ENCODE measurements at places on chromosomes 11 and 22.

DNA sequence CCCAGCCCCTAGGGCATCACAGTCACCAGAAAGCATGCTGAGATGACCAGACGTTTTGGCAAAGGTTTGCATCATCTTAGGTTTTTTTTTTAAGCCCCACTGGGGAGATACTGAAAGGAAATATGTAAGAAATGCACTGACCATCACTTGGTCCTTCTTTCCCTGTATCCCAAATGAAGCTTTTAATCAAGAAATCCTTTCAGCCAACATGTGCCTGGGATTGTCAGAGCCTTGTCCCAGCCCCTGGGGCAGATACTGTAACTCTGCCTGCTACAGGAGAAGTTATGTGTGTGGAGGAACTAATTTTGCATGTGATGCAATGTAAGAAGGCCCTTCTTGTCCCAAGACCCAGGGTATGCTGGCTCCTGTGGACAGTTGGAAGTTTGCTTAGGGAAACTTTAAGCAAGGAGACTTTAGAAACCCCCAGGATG lies 65.6 kb downstream of the PPFIBP2 start:
- DNase-seq = no peak

- no peak for DNase-seq
These were observed 53.0 kb downstream of the RASSF10 start for GRCh38 chr11:13062115-13062514.

- no peak for DNase-seq
These were observed 12.9 kb upstream of the FAT3 start for GRCh38 chr11:92211576-92212167.

DNA sequence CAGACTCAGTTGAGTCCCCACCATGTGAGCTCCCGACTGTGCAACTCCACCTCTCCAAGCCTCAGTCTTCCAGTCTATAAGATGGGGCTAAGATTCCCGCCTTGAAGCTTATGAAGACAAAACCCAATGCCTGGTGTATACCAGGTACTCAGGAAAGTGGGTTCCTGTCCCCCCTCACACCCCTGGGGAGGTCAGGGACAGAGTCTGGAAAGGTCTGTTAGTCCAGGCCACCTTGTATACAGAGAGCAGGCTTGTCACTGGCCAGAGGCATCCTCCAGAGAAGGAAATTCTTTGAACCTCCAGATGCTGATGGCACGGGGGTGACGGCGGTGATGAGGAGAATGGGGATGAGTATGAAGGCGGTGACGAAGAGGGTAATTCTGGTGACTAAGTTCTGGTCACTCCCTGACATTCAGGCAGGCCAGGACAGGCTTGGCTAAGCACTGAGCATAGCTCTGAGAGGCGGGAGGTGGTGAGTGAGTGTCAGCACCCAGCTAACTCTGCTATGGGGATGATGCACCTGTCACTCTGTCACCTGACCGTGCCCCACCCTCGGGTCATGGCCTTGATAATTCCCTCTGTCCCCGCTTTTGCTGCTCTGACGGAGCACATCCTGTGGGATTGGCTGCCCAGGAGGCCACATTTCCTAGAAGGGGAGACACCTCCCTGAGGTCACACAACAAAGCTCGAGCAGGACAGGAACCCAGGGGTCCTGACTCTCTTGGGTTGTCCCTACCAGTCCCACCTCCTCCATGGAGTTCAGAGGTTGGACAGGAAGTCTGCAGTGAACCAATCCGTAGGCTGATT lies 30.9 kb upstream of the CSNK1E start:
- peak; percentile 86 for DNase-seq

GRCh38 chr11:17240780-17241179 lies 33.0 kb upstream of the PIK3C2A start:
- no peak for DNase-seq

GRCh38 chr22:46432164-46433068 lies 96.9 kb downstream of the TRMU start:
- no peak for DNase-seq

DNA sequence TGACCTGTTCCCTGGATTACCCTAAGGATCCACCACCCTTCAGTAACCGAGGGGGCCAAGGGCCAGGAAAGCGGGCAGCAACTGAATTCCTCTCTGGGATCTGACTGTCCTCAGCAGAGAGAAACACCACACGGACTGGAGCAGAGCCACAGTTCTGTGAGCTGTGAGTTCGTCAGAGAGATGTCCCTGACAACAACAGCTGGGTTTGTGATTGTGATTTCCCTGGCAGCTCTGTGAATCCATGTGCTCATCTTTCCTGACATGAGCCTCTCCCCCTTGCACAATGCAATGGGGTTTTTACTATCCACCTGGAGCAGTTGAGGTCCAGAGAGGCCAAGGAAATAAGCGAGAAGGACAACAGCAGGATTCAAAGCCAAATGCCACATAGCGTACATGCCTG lies 69.4 kb upstream of the AMPD3 start:
- peak; percentile 72 for DNase-seq

- DNase-seq = peak; percentile 51
These were observed 14.1 kb downstream of the MIAT start for GRCh38 chr22:26671317-26672059.

GRCh38 chr11:43898574-43898973 lies 17.9 kb downstream of the ALKBH3 start:
- DNase-seq = no peak

- no peak for DNase-seq
These were observed 56.1 kb downstream of the HSD17B12 start for GRCh38 chr11:43736502-43737200.

DNA sequence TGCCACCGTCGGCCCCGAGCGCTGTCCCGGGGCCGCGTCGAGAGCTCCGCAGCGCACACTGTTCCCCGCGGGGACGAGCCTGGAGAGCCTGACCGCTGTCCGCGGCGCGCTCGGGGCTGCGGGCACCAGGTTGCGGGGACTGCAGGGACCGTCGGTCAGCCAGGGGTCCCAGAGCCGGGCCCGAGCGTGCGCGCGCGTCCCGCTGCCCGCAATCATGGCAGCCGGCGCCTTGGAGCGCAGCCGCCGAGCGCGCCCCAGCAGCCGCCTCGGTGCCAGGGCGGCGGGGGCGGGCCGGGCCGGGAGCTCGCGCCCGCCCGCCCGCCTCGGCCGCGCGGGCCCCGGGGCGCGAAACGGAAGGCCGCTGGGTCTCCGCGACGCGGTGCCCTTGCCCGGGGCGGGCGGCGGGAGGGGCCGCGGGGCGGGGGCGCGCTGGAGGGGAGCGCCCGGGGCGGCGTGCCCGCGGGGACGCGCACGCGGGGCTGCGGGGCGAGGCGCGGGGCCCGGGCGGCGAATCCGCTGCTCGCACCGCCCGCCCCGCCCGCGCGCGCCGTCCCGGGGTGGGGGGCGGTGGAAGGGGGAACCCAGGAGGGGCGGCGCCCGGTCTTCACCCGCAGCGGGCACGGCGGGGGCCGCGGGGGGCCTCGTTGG lies 79.4 kb upstream of the PPARA start:
- DNase-seq = no peak

DNA sequence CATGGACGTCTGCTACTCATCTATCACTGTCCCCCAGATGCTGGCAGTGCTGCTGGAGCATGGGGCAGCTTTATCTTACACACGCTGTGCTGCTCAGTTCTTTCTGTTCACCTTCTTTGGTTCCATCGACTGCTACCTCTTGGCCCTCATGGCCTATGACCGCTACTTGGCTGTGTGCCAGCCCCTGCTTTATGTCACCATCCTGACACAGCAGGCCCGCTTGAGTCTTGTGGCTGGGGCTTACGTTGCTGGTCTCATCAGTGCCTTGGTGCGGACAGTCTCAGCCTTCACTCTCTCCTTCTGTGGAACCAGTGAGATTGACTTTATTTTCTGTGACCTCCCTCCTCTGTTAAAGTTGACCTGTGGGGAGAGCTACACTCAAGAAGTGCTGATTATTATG lies 9.2 kb upstream of the OR9Q2 start:
- no peak for DNase-seq

DNA sequence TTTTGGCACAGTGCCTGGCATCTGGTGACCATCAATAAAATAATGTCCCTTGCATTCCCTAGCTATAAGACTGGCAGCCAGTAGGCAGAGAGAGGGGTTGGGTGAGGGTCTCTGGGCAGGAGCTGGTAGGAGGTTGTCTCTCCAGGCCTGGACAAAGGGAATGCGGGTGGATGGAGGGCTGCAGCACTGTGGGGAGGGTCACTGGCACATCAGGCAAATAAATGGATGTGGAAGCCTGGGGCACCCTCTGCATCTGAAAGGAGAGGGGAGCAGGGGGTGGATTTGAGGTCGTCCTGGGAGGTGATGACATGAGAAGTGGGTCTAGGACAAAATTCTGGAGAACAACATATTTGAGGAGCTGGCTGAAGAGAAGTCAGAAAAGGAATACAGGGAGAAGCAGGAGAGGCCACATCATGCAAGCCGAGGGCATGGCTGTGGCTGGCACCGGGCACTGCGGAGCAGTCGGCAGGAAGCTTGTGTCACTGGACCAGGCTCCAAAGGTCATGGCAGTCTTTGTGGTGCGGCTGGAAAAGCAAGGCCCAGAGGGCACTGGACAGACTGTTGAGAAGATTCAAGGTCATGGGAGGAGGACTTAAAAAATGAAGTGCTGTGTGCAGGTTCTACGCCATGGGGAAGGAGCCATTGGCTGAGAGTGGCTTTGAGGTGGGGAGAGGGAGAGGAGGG lies 36.5 kb upstream of the THY1 start:
- no peak for DNase-seq

DNA sequence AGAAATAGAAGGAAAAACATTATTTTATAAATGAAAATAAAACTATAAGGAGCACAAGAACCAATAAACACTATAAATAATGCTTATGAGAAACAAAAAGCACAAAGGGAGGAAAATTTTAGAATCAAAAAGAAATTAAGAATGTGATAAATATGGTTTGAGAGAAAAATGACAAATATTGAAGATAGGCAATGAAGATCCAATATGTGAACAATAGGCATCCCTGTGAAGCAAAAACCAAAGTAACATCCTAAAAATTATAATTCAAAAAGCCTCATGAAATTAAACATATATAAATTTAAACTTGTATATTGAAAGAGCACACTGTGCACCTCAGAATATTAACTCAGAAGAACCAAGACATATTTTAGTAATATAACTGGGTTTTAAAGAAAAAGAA lies 216.2 kb downstream of the GRIK4 start:
- no peak for DNase-seq

DNA sequence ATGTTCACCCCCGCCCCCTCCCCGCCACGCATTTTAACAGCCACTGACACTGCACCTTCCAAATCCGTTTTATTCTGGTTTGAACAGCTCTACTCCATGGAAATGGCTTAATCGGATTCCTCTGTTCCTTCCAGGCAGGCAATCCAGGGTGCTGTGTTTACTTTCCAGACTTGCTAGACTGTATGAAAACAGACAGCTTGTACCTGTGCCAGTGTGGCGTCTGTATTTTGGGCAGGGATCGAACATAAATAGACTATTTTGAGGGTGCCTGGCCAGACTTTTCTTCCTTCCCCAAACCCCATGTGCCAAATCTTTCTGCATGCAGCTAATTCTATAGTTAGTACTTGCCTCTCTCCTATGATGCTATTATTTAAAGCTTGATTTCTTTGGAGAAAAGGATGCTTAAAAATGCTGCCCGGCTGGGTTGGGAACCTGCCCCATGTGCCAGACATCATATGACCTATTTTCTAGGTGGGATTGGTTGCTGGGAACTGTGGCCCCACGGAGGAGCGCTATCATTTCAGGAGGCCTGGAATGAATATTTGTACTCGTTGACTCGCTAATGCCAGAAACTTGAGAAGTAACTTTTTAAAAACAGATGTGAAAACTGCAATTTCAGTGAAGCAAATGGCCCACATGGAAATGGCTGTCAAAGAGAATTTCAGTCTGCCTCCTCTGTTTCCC lies 814.8 kb downstream of the BRD1 start:
- no peak for DNase-seq

- no peak for DNase-seq
These were observed 23.7 kb downstream of the WBP2NL start for GRCh38 chr22:42022162-42022847.

- no peak for DNase-seq
These were observed 6.6 kb upstream of the TMEM225 start for GRCh38 chr11:123892031-123892430.
